Activated CD4-positive, alpha-beta T cell treated with anti-CD3 and anti-CD28 coated beads, Interleukin-10, Interleukin-2, amounts not matched to agents 100 ng/mL and 50 ng/mL, durations not matched to agents 16 hours and 8 hours (primary cell): ENCODE measurements at places on chromosomes 12 and 14.
A peak's percentile ranks its signal among the peaks of the same experiment; 100 is the strongest.

GRCh38 chr12:68291396-68292036 is 38.1 kb upstream of the IL22 start:
- DNase-seq: no peak

- DNase-seq: no peak
Observed at GRCh38 chr12:112325622-112326207, 56.5 kb downstream of the HECTD4 start.

DNA sequence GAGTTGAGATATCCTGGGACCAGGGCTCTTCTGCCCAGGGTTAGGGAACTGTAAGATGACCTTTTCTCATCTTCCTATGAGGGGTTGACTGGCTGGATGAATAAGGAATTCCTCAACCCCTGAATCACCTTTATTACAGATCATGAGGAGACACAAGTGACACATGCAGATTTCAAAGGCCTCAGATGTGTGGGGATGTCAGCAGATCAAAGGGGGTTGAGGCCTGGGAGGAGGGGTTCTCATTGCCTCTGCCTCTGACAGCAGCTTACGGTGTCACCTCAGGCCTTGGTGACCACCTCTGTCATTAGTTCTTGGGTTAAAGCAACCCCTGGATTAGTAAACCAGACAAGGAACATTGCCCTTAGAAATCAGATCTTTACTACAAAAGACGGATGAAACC is 2.1 kb upstream of the KRT72 start:
- DNase-seq: no peak

GRCh38 chr12:6942331-6942665 is 1.3 kb upstream of the RNU7-1 start:
- no peak for DNase-seq

DNA sequence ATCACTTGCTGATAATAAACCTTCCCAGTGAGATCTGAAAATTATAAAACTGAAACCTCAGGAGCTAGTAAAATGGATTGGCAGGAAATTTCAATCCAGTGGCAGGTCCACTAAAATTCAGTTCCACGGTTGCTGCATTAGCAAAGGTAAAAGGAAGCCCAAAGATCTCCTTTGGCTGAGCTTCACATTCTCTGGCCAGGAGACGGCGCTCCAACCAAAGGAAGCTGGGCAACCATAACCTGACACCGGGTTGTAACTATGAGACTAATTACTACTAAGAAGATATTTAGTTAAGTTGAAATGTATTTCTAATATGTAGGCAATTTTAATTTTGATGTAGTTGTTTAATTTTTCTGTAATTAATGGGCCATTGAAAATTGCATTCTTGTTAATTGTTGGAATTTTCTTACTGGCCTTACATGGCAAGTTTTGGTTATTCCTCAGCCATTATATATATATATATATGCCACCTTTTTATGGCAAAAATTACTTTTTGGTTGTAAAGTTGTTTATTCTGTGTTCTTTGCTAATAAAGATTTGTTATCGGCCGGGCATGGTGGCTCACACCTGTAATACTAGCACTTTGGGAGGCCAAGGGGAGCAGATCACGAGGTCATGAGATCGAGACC is 17.0 kb downstream of the OR8S1 start:
- DNase-seq: peak; percentile 50

DNA sequence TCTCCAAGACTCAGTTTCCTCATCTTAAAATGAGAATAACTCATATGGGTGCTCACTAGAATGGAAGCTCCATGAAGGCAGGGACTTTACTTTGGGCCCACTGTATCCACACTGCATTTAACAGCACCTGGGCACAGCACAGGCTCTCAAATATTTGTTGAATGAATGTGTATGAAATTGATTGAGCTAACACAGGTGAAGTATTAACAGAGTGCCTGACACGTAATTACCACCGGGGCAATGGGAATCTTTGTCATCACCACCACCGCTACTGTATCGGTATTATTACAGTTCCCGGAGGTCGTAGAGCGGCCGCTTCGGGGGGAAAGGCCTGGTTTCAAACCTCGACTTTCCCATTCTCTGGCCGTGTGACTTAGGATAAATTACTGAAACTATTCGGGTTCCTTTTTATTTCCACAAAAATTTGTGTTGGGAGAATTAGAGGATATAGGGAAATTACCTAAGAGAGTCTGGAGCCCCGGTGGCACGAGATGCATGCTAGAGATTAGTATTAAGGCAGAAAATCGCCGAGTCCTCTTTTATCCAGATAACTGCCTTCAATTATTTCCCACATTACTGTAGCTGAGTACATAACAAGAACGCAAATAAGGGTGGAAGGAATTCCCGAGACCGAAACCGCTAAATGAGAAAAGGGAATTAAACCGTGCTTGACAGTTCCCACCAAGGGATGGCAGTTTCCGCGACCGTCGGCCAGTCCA is 1.0 kb upstream of the RIC8B start:
- DNase-seq: no peak

DNA sequence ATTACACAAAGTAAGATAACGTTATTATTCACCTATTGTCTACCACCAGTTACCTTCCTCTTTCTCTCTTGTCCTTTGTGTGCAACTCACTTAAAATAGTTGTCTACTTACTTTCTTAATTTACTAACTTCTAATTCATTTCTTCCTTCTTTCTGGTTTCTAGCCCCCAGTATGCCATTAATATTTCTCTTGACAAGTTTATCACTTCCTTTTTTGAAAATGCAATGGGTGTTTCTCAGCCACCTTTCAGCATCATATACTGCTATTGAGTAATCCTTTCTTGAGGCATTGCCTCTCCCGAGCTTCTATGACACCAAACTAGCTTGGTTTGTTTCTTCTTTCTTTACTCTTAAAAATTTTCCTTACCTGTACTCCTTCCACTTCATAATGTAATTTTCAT is 633.6 kb downstream of the TMTC2 start:
- no peak for DNase-seq

DNA sequence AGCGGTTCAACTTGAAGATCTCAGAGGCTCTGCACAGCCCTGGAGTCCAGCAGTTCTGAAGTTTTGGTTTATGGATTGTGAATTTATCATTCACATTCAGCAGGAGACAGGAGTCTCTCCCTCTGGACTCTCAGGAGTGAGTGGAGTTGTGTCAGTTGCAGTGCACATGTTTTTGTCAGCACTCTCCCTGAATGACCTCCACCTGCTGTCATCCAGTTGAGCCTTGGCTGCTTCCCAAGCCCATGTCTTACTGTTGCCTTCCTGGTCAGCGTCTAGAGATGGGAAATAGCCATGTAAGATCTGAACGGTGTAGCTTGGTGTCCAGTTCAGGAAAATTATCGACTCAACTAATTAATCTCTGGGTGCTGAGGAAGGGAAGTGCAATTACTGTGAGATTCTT is 133.2 kb downstream of the PRKCH start:
- DNase-seq: no peak

GRCh38 chr14:59306775-59307174 is 118.3 kb downstream of the DAAM1 start:
- DNase-seq: no peak

- no peak for DNase-seq
Observed at GRCh38 chr12:123149501-123150274, 1.2 kb downstream of the PITPNM2 start.

DNA sequence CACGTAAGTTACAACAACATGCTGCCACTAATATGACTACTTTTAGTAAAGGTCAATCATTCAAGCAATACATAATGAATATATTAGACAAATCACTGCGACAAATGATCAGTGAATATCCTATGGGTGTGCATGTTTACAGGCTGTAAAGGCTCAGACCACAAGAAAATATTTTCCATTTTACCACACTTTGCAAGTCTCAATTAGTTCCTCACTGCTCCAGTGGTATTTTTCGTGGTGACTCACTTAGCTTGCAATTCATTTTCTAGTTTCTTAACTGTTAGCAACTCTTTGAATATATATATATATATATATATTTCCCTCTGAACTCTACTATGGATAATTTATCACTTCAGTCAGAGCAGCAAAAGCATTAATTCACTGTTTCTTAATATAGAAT is 96.9 kb downstream of the EML5 start:
- DNase-seq: no peak

DNA sequence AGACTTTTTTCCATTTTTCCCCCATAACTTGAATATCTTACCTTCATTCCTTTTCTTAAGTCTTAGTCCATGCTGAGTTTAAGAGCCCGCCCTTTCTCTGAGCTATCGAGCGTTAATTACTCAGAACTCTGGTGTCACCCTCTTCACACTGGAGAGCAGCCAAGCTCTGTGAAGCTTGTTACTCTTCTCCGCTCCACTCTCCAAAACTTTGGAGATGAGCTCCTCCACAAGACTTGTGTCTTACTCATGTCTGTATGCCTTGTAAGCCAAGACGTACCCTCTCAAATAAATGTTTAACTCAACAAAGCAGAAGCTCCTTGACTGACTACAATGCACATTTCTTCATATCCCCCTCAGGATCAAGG is 54.7 kb downstream of the DICER1 start:
- DNase-seq: no peak

GRCh38 chr14:29102996-29103395 is 336.4 kb downstream of the FOXG1 start:
- DNase-seq: no peak

DNA sequence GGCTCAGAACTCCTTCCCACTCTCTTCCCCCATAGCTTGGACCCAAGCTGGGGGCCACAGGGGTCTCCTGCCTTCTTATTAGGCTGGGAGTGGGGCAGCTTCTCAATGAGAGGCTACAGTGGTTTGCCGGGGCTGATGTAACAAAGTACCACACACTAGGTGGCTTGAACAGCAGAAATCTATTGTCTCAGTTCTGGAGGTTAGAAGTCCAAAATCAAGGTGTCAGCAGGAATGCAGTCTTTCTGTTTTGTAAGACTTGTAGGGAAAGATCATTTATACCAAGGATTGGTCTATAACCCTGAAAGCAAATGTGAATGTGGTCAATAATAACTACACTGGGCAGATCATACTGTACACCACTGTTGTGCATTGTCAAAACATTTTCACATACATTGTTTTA is 124.5 kb upstream of the ARHGAP5 start:
- DNase-seq: no peak

- no peak for DNase-seq
Observed at GRCh38 chr14:77782202-77782601, 17.7 kb upstream of the ADCK1 start.

DNA sequence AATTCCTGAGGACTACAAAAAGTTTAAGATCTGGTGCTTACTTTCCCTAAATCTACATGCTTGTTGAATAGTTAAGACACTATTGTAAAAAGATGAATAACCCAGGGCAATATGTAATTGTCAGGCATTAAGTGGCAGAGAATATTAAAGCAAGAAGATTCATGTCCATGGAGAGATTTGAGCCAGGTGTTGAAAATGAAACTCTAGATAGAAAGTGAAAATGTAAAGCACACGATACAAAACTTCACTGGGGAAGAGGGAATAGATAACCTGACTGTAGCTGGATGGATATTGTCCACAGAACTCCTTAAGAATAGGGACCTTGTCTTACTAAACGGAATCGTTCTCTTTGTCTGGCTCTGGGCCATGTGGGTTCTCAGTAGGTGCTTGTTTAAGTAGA is 5.0 kb downstream of the CAND1 start:
- no peak for DNase-seq

DNA sequence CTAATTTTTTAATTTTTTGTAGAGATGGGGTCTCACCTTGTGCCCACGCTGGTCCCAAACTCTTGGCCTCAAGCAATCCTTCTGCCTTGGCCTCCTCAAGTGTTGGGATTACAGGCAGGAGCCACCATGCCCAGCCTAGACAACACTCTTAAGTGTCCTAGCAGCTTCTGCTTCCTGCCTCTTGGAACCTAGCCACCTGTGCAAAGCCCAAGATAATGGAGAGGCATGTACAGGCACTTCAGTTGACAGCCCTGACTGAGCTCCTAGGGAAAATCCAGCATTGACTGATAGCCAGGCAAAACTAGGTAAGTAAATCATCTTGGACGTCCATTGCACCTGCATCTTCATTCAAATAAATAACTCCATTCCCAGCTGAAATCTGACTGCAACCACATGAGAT is 15.5 kb downstream of the COX14 start:
- DNase-seq: no peak

GRCh38 chr14:86990396-86990795 is 1002.6 kb downstream of the GALC start:
- no peak for DNase-seq

- DNase-seq: no peak
Observed at GRCh38 chr14:60488175-60488574, 2.3 kb upstream of the C14orf39 start.

GRCh38 chr12:62347922-62348650 is 87.9 kb downstream of the USP15 start:
- DNase-seq: no peak

DNA sequence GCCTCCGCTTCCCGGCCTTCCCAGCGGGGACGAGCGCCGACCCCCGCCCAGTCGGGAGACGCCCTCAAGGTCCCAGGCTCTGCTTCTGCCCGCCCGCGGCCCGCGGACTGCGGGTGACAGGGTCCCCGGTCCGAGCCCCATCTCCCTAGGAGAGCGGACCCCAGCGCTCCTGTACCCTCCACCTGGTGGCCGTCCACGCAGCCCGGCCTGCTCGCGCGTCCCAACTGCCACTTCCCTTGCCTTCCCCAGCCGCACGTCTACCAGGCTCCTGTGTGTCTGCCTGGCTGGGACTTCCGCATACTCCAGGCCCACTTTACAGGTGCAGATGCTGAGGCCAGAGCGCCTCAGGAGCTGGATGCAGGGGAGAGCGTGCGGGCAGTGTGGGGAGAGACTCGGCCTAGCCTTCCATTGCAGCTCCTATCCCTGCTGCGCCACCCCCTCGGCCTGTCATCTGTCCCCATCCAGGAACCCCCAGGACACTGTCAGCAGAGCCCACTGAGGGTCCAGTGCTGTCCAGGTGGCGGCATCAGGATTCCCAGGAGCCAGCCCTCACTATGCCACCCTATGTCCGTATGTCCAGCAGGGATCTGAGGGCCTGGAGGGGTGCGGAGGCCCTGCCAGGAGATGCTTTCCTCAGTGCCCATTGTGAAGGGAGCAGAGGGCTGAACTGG is 8.0 kb upstream of the ANKRD9 start:
- DNase-seq: no peak

GRCh38 chr12:132218915-132219314 is 74.7 kb downstream of the NOC4L start:
- peak; percentile 20 for DNase-seq

DNA sequence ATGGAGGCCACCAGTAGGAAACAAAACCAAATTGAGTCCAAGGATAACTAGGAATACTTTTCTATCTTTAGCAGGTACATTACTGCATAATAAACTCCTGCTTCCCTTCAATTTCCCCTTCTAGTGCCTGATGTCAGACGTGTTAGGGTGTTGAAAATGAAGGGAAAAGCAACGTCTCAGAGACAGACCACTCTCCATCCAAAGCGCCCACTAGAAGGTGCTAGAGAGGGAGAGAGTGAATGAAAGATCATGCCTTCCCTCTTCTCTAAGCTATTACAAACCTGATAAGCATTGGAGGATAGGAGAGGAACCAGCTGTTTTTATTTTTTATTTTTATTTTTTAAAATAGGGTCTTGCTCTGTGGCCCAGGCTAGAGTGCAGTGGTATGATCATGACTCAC is 64.1 kb downstream of the ZNF641 start:
- no peak for DNase-seq
